ENCODE measurements at places on chromosomes 3 and 15.

- DNase-seq = no peak
These were observed 10.6 kb downstream of the PARP14 start for GRCh38 chr3:122691195-122691594.

DNA sequence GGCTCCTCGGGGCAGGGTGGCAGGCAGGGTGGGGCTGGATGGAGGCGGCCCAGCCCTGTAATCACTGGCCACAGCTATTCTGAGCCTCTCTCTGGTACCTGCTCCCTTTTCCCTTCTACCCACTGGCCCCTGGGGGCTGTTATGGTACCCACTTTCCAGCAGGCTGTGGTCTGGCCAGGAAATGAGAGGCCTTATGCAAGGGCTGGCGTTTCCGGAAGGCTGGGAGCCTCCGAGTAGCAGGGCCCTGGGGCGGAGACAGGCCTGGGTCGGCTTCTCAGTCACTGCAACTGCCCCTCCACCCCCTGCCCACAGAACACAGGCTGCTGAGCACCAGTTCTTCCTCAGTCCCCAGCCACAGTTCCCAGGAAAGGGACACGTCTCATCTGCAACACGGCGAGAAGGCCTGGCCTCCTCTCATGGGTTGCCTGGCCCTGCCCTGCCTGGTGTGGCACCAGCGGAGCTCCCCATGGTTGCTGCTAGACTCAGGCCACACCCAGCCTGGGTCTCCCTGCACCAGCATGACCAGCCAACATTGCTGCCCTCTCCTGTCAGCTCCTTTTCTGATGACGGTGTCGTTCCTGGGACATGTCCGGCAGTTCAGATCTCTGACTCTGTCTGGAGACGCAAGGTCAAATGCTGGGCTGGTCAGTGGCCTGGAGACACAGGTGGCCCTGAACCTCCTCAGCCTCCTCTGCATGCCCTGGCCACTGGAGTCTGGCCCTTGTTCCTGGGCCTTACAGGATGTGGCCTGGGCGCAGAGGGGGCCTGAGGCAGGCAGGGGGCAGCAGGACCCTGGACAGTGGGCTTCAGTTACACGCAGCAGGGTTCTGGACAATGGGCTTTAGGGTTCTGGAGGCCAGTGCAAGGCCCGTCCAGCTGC lies 6.5 kb downstream of the CHST13 start:
- DNase-seq = no peak

GRCh38 chr15:71708741-71709140 lies 101.6 kb upstream of the NR2E3 start:
- no peak for DNase-seq

DNA sequence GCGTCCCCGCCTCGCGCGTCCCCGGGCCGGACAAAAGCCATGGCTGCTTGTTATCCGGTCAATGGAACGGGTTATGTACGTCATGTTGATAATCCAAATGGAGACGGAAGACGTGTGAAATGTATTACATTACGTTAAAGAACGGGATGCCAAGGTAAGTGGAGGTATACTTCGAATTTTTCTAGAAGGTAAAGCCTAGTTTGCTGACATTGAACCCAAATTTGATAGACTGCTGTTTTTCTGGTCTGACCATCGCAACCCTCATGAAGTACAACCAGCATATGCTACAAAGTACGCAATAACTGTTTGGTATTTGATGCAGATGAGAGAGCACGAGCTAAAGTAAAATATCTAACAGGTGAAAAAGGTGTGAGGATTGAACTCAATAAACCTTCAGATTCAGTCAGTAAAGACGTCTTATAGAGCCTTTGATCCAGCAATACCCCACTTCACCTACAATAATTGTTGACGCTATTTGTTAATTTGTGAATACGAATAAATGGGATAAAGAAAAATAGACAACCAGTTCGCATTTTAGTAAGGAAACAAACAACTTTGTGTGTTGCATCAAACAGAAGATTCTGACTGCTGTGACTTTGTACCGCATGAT lies 19.8 kb downstream of the WDR73 start:
- no peak for DNase-seq

DNA sequence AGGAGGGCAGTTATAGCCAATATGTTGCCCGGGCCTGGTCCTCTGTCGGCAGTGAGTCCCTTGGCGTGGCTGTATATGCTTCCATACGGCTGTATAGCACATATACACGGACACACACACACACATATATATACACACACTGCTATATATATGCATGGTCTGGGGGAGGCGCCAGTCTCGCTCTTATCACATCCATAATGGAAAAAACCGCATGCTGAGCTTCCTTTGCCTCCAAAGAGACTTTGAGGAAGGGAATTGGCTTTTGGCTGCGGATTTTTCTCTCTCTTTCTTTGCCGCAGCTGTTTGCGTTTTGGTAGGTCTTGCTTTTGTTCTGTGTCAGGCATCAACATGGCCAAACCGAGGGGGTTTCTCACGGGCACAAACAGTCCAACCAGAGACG lies 11.3 kb upstream of the TMEM115 start:
- no peak for DNase-seq
